ENCODE measurements at places on chromosomes 7 and 10.

DNA sequence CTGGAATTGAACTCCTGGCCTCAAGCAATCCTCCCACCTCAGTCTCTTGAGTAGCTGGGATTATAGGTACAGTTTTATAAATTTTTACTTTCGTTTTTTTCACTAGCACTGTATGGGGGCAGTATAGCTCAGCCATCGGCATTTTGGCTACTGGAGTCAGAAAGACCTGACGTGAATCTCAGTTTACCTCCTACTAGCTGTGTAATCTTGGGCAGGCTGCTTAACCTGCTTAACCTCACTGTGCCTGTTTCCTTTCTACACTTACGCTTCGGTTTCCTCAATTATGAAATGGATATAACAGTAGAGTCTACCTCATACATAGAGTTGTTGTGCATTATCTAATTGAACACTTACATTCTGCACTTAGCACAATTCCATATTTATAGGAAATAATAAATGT, 16.7 kb downstream of the STN1 start:
- DNase-seq: no peak

- no peak for DNase-seq
These were observed 82.9 kb upstream of the STRIP2 start for GRCh38 chr7:129351320-129351719.

- DNase-seq: no peak
These were observed 39.9 kb downstream of the PDLIM1 start for GRCh38 chr10:95250856-95251255.

DNA sequence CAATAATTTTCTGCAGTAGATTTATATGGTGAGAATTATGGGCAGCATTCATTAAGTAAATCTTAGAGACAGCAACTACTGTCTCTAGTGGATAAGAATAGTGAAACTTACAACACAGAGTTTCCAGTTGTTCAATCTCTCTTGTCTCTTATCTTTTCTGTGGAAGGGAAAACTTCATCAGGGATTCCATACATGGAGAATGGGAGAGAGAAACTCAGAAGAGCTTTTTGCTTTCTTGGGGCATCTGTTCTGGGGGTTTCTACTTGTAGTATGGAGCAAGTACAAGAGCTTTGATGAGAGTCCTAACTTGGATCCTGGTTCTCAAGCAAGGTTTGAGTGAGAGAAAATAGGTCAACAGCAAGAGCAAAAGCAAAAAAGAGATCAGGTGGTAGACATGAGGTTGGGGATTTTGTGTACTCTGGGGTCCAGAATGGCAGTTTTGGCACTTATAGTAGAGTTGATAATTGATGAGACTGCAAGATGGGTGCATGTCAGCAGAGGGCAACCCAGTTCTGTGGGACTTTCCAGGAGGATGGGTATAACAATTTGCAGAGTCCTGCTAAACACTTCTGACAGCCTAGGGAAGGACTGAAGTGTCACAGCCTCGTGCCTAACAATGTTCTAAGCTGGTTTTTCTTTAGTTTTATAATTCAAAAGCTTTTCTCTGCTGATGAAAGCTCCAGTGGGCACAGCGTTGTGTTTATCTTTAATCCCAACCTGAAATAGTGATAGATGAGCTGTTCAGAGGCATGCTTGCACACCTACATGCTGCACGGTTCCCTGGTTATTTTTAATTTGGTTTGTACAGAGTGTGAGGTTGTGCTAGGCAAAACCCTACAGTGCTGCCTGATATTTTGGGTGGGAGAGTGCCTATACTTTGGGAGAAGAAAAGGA, 32.0 kb upstream of the STRIP2 start:
- no peak for DNase-seq

DNA sequence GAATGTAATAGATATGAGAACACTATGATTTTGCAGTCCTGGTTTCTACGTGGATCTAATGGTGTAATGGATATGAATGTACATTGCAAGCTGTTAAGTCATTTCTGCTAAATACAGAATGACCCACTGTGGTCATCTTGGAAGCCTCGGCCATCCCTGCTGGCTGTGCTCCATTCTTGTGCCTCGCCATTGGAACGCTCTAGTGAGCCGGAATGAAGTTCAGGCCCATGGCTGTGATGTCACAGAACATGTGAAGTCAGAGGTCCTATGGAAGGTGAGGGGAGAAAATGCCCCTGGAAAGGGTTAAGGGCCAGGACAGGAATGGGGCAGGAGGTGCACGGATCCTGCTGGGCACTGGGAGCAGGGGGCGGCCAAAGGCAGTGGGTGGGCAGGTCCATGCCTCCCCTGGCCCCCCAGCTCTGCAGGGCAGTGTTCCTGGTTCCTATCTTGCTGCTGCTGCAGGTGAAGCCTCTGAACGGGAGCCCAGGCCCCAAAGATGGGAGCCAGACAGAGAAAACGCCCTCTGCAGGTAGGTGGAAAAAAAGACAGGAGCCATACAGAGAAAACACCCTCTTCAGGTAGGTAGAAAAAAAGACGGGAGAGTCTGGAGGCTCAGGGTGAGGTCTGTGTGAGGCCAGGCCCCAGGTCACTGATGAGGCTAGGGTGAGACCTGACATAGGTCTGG, at the start of gene LLCFC1:
LLCFC1 (plus strand) TSS at position 259 of the 685 bp plus-strand sequence; CDS start at position 397, 138 bp downstream.
- no peak for DNase-seq

- DNase-seq: no peak
These were observed 40.0 kb upstream of the FAM3C start for GRCh38 chr7:121436136-121436535.

DNA sequence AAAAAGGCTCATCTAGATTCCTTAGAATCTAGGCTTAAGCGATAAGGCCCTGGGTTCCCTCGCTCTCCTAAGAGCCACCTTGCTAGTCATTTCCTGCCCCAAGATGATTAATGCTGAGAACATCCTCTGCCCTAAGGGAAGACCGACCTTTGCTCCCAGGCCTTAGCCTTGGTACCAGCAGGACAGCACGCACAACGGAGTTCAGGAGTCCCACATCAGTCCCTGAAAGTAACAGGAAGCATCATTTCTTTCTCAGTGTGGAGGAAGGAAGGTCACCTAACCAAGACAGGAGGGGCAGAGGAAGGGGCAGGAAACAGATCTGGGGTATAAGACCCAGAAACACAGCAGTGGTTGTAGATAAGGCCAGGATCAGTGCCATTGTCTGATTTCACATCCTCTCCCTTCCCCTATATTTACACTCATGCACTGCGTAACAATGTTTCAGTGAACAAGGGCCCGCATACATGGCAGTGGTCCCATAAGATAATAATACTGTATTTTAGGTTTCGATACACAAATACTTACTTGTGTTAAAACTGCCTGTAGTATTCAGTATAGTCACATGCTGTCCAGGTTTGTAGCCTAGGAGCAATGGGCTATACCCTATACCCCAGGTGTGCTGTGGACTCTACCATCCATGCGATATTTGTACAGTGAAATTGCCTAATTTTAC, 8.1 kb upstream of the FAM107B start:
- DNase-seq: no peak

GRCh38 chr7:27420702-27421101, 178.1 kb downstream of the EVX1 start:
- DNase-seq: no peak

GRCh38 chr7:2965301-2965700, 78.4 kb downstream of the CARD11 start:
- no peak for DNase-seq

DNA sequence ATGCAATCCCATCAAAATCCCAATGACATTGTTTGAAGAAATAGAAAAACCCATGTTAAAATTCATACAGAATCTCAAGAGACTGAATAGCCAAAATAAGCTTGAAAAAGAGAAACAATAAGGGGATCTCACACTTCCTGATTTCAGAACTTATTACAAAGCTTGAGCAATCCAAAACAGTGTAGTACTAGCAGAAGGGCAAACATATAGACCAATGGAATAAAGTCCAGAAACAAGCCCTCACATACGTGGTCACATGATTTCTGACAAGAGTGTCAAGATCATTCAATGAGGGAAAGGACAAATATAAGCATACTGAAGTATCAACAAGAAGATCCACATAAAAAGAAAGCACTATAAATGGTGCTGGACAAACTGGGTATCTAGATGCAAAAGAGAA, 31.9 kb downstream of the MICU1 start:
- no peak for DNase-seq

DNA sequence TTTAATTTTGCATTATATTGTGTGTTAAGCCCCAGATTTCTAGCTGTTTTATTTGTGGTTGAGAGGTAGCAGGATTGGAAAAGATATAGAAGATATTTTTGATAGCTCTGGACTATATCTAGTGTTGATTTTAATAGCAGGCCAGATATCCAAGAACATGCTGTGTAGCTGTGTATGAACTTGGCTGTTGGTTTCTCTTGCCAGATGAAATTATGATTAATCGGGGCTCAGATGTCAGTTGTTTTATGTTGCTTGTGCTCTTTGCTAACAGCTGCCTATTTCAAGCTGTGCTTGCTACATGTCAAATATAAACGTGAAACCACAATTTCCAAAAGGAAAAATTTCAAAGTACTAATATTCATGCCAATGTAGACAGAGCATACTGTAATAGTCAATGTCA, 141.1 kb downstream of the GRM3 start:
- no peak for DNase-seq
